ENCODE measurements at places on chromosomes 11 and 22.

DNA sequence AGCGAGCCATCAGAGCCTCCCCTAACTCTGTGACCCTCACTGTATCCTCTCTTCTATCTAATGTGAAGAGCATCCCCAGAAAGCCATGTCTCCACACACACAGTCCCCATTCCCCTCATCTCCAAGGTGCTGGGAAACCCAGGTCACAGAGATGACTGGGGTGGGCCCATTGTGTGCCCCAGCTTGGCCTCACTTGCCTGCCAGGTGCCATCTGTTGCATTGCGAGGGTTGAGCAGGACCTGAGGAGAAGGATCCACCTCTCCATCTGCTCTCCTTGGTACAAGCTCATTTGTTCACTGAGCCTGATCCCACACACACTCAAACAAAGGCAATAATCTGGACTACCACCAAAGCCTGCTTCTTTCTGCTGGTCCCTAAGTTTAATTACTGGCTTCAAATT lies 118.8 kb downstream of the SPATA19 start:
- DNase-seq = no peak

GRCh38 chr11:19774817-19775580 lies 62.4 kb downstream of the NAV2 start:
- DNase-seq = no peak

DNA sequence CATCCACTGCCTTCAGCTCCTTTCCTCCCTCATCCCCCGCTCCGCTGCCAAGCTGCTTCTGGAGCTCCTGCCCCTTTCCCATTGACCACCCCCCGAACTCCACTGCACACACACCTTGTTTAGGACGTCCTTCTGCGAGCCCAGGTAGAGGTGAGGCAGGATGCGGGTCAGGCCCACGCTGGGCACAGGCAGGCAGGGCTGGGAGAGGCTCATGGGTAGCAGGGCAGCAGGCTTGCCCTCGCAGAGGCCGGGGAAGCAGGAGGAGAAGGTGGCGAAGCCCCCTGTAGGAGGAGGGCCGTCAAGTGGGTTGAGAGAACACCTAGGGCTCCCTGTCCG lies 13.3 kb downstream of the DUSP8 start:
- no peak for DNase-seq

- DNase-seq = no peak
Observed at GRCh38 chr11:76783294-76783895, at the start of gene TSKU. TSS of gene TSKU (plus strand) at chr11:76783356. CDS start at chr11:76795617, 12,261 bp downstream.

GRCh38 chr11:7186190-7186589 lies 65.5 kb upstream of the SYT9 start:
- DNase-seq = no peak

DNA sequence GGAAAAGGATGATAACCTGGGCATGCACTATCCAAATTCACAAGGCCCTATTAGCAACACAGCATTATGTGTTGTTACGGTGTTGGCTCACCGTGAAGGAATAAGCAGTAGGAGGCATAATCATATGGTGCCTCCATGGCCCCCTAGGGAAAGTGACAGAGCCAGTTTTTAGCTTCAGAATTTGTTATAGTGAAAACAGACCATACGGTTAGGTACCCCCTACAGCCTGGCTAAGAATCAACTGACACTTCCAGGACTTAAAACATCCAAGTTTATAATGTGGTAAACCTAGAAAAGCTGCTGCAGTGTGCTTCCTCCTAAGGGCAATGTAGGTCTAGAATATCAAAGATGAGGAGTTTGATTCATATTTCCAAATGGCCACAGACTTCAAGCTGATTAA lies 30.4 kb downstream of the KIF18A start:
- no peak for DNase-seq

DNA sequence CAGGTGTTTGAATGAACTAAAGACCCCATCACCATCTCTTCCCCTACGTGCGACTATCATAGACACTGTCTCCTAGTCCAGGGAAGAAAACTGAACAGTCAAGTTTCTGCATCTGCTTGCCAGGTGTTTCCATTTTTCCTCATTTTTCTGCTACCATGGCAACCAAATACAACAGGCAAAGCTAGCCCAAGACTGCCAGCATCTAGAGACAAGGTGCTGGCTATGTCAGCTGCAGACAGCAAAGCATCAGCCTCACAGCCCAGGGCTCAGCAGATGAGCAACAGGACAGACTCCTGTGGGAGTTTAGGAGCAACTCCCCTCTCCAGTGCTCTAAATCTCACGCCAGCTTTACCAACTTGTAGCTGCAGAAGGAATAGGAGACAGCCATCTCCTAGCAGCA lies 124.3 kb downstream of the C11orf58 start:
- DNase-seq = no peak

All from hematopoietic multipotent progenitor cell treated with erythropoietin and hydrocortisone succinate and interleukin-3 and kit ligand, for 17 days (in vitro differentiated cells).